ENCODE measurements at places on chromosomes 4 and X.

GRCh38 chrX:109886122-109886761 lies 116.7 kb upstream of the TMEM164 start:
- DNase-seq: peak; percentile 35

DNA sequence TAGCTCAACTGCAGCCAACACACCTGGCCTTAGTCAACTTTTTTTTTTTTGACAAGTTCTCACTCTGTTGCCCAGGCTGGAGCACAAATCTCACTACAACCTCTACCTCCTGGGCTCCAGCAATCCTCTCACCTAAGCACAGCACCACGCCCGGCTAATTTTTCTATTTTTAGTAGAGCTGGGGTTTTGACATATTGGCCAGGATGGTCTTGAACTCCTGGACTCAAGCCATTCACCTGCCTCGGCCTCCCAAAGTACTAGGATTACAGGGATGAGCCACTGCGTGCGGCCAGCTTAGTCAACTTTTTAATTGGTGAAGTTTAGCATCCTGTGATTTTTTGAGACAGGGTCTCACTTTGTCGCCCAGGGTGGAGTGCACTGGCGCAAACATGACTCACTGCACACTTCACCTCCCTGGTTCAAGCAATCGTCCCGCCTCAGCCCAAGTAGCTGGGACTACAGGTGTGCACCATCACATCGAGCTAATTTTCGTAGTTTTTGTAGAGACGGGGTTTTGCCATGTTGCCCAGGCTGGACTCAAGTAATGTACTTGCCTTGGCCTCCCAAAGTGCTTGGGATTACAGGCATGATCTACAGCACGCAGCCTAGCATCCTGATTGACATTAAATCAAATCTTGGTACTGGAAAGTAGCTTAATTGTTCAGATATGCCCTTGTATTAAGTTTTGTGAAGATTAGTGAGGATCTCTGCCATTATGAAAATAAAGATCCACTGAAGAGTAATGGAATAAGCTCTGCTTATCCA lies 8.3 kb downstream of the HNRNPDL start:
- DNase-seq: no peak

DNA sequence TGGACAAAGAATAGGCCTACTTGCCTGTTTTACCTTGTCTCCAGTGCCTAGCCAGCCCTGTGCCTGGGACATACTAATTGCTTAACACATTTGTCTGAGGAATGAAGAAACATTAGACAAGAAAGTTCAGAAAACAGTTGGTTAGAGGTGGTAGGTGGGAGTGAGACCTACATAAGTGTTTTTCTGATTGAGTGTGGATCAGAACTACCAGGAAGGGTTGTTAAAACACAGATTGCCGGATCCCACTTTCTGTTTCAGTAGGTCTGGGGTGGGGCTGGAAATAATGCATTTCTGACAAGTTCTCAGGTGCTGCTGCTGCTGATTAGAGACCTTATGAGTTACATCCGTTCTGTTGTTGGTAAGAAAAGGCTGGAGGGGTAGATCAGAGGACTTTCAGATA lies 5.7 kb upstream of the JADE1 start:
- no peak for DNase-seq

DNA sequence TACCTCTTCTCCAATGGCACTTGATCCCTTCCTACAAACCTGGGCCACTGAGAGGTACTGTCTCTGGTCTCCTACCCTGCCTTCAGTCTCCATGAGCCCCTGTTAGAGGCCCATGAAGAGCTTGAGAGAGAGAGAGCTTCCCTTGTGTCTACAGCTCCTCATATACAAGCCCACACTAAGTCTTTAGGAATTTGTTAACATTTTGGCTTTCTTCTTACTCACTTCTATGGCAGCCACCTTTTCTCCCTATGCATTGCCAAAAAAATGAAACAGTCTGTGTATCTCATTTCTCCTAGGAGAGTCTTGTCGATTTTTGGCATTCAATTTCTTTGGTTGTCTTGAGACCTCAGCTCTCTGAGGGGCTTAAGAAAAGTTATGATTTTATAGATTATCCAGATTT lies 90.9 kb upstream of the LNX1 start:
- peak; percentile 42 for DNase-seq

DNA sequence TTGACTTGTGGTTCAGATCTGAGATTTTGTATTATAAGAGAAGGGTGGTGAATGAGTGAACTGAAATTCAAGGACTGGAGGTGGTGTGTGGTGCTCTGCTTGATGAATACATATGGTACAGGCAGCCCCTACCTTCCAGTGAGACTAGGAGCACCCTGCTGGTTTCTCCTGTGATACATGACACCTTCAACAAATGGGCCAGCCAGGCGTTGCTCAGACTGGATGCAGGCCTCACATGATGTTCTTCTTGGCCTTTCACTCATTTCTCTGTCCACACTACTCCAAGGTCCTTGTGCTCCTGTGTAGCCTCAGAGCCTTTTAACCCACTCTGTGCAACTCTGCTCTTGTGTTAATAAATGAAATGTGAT lies 67.2 kb downstream of the FNIP2 start:
- DNase-seq: no peak

- DNase-seq: no peak
These were observed 139.7 kb upstream of the PSAPL1 start for GRCh38 chr4:7574287-7575014.

GRCh38 chr4:147325571-147325981 lies 155.3 kb upstream of the EDNRA start:
- DNase-seq: no peak

DNA sequence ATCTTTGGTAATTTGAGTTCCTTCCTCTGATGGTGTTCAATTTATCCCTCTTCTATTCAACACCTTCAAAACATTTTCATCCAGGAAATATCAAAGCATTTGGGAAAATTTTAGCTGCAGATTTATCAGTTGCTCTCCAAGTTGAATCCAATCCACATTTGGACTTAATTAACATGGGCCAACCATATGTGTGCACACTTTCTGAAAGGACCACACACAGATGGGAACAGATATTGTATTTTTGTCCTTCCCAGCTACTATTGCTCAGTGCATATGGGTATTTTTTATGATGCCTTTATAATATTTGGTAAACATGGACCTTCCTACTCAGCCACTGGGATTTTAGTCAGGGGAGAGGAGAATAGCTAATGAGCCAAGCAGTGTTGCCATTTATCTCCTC lies 65.2 kb downstream of the GLRA2 start:
- DNase-seq: no peak

GRCh38 chr4:54228056-54228527 lies 1.0 kb upstream of the PDGFRA start:
- DNase-seq: peak; percentile 88

- no peak for DNase-seq
These were observed 113.9 kb downstream of the GPR143 start for GRCh38 chrX:9651737-9652136.

GRCh38 chr4:70619778-70620177 lies 8.8 kb upstream of the ENAM start:
- DNase-seq: no peak

- peak; percentile 49 for DNase-seq
These were observed 50.4 kb upstream of the PTPN13 start for GRCh38 chr4:86543560-86544309.

DNA sequence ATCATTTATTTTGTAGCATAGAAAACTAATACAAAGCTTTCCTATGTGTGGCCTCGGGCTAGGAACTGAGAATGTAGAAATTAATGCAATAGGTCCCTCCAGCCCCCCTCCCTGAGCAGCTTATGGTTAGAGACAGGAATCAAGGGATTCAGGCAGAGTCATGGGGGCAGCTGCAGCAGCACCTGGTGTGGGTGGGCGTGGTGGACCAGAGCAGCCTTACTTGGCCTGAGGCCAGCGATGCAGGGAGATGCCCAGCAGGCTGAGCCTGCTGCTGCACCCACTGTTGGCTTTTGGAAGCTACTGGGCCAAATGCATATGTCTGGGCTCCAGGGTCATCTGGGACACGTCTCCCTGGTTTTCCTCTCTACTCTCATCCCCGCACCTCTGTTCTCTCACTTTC lies 74.0 kb downstream of the STK32B start:
- DNase-seq: no peak

DNA sequence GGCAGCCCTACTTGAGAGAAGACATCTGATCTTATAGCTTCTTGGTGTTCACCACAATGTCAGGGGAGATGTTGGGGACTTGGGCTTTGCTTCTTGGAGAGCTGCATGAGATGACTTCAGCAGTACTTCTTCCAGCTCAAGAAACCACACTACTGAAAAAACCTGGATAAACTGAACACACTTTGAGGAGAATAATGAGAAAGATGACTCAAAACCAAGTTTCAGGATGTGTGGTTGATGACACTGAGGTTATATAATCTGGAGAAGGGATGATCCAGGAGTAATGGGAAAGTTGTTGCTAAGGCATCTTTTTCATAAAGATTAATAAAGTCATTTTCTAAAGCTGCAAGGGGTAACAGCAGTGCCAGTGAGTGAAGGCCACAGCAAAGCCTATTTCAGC lies 58.4 kb upstream of the PNPLA4 start:
- DNase-seq: no peak

DNA sequence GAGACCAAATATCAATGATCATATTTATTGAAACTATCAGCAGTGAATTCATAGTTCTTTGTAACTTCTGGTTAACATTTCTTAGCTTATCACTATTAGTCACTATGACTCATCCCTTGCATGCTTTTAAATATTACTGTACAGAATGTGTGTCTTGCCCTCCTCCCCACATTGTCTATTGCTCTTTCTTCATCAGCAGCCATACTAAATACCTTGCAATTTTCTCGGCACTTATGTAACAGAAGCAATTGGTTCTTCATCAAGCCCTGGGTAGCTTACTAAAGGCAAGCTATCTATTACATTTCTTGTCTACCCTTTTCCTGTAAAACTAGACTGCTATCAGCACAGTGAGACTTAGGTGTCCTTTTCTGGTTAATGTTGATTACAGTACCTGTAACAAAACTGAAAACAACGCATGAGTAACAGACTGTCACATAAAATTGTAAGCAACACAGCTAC lies 8.2 kb downstream of the KLHL4 start:
- DNase-seq: peak; percentile 86

- DNase-seq: peak; percentile 1
These were observed 10.5 kb upstream of the UBE2NL start for GRCh38 chrX:143873343-143873742.

DNA sequence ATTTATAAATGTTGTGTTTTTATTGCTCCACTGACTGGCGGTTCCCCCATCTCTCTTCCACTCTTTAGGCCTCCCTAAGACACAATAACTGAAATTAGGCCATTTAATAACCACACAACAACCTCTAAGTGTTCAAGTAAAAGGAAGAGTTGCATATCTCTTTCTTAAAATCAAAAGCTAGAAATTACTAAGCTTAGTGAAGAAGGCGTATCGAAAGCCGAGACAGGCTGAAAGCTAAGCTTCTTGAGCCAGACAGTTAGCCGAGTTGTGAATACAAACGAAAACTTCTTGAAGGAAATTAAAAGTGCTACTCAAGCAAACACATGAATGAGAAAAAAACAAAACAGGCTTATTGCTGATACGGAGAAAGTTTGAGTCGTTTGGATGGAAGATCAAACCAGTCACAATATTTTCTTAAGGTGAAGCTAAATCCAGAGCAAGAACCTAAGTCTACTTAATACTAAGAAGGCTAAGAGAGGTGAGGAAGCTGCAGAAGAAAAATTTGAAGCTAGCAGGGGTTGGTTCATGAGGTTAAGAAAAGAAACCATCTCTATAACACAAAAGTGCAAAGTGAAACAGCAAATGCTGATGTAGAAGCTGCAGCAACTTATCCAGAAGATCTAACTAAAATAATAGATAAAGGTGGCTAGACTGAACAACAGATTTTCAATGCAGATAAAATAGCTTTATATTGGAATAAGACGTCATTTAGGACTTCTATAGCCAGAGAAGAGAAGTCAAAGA lies 194.0 kb upstream of the TTC29 start:
- DNase-seq: no peak

DNA sequence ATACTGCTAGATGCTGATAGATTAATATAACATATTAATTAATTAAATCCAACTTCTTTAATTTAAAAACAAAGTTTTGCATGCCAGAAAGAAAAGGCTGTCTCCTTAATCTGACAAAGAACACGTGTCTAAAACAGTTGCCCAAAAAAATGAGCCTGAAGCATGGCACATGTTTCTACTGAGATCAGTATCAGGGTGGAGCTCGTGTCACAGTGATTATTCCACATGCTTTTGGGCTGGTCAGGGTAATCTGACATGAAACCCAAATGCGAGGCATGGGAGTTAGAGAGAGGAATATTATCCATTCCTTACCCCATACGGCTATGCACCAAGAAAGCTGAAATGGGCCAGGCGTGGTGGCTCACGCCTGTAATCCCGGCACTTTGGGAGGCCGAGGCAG lies 79.4 kb upstream of the ADRA2C start:
- DNase-seq: no peak

DNA sequence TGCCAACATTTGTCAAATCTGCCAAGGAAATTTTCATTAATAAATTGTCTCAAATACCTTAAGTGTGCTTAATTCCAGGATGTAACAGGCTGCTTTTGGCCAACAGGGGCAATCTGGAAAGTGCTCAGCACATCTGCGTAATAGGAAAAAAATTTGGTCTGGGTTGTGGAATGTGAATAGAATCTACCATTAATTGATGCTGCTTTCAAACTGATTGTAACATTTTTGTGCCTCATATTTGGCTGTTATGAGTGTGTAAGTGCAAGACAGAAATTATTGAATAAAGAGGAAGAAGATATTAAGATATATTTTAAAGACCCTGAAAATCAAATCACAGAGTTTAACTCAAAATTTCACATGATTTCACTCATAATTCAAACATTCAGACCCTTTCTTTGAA lies 41.1 kb downstream of the REELD1 start:
- peak; percentile 74 for DNase-seq

GRCh38 chr4:6953751-6954380 lies 44.2 kb downstream of the TBC1D14 start:
- DNase-seq: peak; percentile 52

- peak; percentile 94 for DNase-seq
These were observed 30.9 kb upstream of the TENM3 start for GRCh38 chr4:182212211-182212761.

- DNase-seq: peak; percentile 12
These were observed 48.3 kb upstream of the WDR1 start for GRCh38 chr4:10164877-10165283.

- peak; percentile 9 for DNase-seq
These were observed 118.5 kb upstream of the PABPC4L start for GRCh38 chr4:134320048-134320447.

- DNase-seq: no peak
These were observed 239.1 kb downstream of the EVC2 start for GRCh38 chr4:5469151-5469775.

DNA sequence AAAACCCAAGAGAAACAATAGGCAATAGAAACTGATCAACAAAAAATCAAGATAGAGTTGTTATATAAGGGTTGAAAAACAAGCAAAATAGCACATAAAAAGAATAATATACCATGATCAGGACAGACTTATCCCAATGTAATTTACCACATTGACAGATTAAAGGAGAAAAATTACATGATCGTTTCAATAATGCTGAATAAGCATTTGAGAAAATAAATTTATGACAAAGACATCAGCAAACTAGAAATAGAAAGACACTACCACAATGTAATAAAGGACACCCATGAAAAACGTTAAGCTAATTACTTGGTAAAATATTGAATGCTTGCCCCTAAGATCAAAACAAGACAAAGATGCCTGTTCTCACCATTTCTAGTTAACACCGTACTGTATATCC lies 105.6 kb downstream of the ARHGEF9 start:
- no peak for DNase-seq

All from amniotic epithelial cell (primary cell).